Hypothalamus (tissue), 51 donors: ENCODE measurements at places on chromosomes 11 and 22.

DNA sequence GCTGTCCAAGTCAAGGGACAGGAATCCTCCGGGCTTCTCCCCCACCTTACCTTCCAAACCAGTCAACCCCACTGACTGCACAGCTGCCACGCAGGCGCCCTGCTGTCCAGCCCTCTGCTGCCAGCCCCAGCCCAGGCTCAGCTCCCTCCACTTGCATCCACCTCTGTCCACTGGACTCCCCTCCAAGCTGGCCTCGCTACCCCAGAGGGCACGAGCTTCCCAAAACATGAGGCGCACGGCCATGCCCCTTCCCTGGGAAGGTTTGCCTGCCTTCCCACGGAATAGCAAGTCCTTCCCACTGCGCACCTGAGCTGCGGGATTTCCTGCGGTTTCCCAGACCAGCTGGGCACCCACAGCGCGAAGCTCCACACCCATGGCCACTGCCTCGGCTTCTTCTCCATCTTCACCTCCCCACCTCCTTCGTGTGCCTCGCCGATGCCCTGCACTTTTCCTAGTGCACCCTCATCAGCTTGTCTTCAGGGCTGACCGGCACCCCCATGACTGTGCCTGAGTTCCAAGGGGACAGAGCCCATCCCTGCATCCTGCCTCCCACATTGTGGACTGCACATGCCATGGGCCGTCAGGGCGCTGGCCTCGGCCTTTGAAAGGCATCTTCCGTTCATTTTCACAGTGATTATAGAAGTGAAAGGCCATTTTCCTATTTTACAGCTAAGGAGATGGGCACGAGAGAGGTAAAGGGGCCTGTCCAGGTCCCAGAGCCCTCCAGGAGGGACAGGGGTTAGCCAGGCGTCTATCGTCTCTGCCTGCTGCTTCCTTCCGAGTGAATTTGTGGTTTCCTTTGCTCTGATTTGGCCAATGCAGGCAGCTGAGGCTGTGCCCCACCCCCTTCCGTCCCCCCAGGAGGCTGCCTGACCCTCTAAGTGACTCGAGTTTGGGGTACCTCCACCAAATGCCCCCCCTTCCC, 16.4 kb downstream of the IFITM10 start:
- DNase-seq = no peak

DNA sequence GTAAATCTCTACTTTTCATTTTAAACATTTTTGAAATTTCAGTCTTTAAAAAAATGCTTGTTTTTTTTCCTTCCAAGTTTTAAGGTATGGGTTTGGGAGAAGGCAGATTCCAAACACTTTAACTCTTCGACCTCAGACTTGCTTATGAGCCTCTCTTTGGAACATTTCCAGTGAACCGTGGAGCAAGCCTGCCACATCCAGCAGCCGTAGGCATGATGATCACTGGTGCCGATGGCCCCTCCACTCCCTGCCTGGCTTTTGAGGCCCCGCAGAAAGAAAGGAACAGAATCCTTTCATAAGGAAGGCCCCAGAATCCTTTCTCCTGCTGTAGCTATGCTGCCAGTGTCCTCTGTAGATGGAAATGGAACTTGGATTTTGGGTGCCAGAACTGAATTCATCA, 50.7 kb downstream of the BMAL1 start:
- no peak for DNase-seq

DNA sequence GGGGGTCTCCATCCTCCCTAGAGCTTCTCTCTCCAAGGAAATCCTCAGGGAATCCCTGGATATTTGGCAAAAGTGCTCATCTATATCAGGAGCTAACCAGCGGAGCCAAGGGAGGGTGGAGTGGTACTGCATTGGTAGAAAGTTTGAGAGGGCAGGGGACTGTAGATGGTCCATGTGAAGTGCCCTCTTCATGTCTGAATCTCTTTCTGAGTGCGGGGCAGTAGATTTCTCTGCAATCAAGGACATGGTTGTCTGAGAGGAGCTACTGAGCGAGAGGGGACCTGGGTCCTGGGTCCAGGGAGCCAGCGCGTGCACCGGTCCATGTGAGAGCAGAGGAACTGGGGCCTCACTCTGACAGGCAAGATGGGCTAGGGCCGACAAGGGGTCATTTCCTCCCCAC, 701 bp downstream of the DIXDC1 start:
- DNase-seq = no peak

- DNase-seq = no peak
These were observed 53.0 kb downstream of the SIK3 start for GRCh38 chr11:117045196-117045595.

DNA sequence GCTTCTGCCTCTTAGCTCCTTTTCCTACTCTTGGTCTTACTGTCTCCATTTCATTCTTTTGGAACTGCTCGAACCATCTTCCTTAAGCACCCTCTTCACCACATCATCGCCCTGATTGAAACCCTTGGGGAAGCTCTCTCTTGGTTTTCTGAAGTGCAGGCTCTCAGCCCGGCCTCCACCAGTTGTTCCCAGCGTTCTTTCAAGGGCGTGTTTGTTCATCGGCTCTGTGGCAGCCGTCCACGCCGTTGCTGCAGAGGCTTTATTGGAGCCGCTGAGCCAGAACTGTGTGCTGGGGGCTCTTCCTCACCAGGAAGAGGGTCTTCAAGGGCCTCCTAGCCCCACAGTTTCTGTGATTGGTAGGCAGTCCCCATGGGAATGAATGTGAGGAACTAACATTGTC, 214.1 kb downstream of the TBC1D22A start:
- DNase-seq = no peak

- DNase-seq = no peak
These were observed 20.1 kb upstream of the FCHSD2 start for GRCh38 chr11:73162196-73162740.

GRCh38 chr11:65496304-65497140, 2.3 kb upstream of the MALAT1 start:
- DNase-seq = peak; percentile 67

- DNase-seq = no peak
These were observed 6.7 kb downstream of the TAF1D start for GRCh38 chr11:93734427-93735222.

DNA sequence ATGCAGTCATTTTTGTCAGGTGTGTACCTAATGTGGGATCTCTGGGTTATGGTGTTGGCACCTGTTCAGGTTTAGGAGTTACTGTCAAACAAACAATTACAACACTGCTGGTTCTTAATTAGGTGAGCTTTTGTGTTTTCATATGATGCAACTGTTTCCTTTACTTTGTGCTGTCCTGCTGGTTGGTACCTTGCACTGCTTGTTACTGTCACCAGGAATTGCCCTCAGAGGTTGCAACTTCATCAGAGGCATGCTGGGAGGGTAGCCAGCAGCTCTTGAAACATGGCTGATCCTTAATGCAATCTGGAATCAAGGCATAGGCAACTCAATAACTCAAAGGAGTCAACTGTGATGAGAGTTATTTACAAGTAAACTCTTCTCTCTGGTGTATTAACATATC, 400.3 kb downstream of the MIAT start:
- DNase-seq = no peak

- no peak for DNase-seq
These were observed 96.3 kb downstream of the KCNQ1 start for GRCh38 chr11:2540992-2541680.

DNA sequence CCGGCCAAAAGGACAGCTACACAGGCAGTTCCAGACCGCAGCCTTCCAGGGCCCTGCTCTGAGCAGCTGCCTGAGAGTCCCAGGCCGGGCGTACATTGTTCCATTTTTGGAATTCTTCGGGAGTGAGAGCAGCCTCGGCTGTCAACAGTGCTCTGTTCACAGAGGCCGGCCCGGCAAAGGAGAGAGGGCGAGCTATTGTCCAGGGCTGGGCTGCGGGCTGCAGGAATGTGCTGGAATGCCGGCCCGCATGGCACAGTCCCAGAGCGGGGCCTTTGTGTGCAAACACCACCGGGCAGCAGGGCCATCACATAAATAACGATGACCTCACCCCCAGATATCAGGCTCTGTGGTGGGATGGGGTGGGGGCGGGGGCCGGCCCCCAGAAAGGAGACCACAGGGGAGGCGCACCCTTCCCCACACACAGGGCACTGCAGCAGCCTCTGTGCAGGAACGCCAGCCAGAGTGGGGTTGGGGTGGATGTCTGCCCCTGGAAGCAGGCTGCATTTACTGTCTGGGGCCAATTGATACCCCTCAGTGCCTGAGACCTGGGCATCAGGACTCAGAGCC, 15.8 kb downstream of the LINC01488 start:
- peak; percentile 17 for DNase-seq

DNA sequence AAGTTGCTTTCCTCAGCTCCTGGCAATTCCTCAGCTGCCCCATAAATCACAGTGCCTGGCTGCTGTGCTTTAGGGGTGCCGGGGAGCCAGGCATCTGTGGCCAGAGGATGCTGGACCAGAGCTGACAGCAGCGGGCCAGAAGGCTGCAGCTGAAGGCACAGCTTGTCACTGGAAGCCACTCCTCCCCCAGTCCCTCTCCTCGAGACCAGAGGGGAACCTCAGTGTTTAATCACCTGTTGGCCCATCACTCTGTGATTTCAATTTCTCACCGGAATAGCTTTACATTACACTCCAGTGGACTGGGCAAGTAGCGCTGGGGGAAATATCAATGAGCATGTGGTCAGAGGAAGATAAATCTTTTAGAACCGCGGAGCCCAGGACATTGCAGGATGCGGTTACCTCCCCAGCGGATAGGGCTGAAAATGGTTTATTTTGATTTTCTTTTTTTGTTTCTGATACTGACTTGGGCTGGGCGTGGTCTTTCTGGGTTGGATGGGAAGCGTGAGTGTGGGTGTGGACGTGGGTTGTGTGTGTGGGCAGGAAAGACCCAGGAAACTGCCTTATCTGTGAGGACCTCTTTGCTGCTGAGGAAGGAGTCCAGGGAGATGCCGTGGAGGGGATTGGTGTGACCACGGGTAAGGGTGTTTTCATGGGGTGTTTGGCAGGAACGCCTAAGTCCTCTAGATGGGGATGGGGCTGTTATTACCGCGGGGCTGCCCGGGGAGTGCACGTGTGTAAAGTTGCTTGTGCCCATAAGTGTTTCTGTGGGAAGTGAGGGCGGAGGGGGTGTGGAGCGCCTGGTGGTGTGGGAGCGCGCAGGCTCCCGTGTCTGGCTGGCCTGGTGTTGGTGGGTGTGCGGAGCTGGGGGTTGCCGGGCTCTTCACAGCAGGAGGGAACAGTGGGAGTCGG, 4.0 kb downstream of the DAGLA start:
- no peak for DNase-seq

DNA sequence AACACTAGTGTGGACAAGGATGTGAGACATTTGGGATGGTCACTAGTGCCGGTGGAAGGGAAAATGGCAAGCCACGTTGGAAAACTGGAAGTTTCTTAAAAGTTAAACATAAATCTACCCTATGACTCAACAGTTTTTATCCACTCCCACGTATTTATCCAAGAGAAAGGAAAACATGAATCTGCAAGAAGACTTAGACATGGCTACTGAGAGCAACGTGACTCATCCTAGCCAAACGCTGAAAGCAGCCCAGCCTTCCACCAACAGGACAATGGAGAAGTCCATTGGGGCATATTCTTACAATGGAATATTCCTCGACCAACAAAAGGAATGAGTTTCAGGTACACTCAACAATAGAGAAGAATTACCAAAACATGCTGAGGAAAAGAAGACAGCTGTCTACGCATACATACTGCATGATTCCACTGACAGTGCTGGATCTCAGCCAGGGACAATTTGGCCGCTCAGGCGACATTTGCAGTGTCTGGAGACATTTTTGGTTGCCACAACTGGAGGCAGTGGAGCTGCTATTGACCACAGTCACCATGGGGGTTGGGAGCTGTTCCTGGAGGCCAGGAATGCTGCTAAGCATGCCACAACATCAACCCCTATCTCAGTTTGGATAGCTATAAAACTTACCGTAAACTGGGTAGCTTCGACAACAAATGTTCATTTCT, 21.2 kb downstream of the SYT13 start:
- no peak for DNase-seq

DNA sequence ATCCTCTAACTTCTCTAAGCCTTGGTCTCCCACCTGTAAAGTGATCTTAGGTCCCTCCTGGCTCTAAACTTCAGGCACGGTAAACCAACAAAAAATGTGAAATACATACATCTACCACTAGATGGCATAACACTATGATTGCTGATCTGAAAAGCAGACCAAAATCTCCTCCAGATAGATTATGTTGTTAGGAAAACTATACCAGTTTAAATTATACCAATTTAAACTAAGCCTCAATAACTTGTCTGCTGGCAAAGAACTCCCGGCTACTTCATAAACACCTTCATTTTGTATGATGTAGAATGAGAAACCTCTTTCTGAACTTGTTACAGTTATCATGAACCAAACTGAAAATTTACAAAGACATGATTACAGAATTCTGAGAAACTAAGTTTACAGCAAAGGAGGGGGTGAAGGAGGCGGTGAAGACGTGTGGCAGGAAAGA, 85.9 kb downstream of the SBF2 start:
- no peak for DNase-seq

DNA sequence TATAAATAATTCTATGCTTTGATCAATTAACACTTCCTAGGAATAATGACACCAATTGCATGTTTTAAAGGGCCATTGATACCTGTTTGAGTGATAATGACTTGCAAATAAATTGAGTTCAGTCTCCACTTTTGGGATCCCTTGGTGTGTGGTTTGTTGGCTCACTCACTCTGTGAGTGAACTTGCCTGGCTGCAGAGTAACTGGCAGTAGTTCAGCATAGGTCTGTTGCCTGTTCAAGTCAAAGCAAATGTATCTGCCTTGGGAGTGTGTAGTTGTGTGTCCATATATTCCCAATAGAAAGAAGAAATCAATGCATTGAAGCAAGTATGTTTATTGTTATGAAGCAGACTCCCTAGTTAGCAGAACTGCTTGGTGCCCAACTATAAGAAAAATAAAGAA, 49.3 kb downstream of the TRIM44 start:
- no peak for DNase-seq

GRCh38 chr11:96576383-96576782, 186.6 kb downstream of the JRKL start:
- no peak for DNase-seq

GRCh38 chr11:61760946-61761345, 8.5 kb downstream of the MYRF start:
- DNase-seq = peak; percentile 76

DNA sequence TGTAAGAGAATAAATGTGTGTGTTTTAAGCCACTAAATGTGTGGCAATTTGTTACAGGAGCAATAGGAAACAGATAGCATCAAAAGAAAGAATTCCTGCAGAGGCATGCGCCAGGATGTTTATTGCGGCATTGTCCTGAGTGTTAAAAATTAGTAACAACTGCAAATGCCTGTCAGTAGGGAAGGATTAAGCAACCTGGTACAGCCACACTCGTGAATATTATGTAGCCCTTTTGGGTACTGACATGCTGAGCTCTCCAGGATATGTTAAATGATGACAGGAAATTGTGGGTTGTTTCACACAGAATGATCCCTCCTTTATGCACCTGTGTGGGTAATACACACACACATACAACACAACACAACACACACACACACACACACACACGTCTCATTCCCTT, 69.7 kb upstream of the MYOD1 start:
- DNase-seq = no peak
